Activated CD4-positive, alpha-beta T cell treated with anti-CD3 and anti-CD28 coated beads, Interleukin-2, amount 10 ng/mL, durations not matched to agents 7 days and 5 days (primary cell): ENCODE measurements at places on chromosomes 12 and 14. TPM values are rescaled to one million over a fixed set of nuclear protein-coding genes. Genes with fewer than 3 reads are reported as not detected.

The GALNT8 gene
- 0.85 TPM for total RNA-seq

The TSHR gene
- total RNA-seq: 0.82 TPM

- peak overlapping the region; percentile 7 for H3K27ac ChIP-seq
- no peak overlapping the region for H3K4me3 ChIP-seq
- H3K4me1 ChIP-seq: no peaks in the 10 kb centered on the region
- no peak for DNase-seq
- H3K36me3 ChIP-seq: no peaks in the 10 kb centered on the region
These were observed 66.0 kb upstream of the RIN3 start for GRCh38 chr14:92447416-92448197.

The CLEC9A gene
- not detected for total RNA-seq

GRCh38 chr14:75667099-75667765, 6.2 kb downstream of the TTLL5 start:
- H3K27me3 ChIP-seq: no peaks in the 10 kb centered on the region
- peaks cover 35% of the 10 kb centered on the region for H3K36me3 ChIP-seq
- no peak overlapping the region for H3K4me3 ChIP-seq
- no peak overlapping the region for H3K27ac ChIP-seq
- peaks cover 8% of the 10 kb centered on the region for H3K4me1 ChIP-seq

DNA sequence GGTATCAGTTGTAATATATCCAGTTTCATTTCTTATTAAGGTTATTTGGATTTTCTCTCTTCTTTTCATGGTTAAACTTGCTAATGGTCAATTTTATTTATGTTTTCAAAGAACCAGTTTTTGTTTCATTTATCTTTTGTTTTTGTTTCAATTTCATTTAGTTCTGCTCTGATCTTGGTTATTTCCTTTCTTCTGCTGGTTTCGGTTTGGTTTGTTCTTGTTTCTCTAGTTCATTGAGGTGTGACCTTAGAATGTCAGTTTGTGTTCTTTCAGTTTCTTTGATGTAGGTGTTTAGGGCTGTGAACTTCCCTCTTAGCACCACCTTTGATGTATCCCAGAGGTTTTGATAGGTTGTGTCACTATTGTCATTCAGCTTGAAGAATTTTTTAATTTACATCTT, 145.6 kb upstream of the SLCO1B1 start:
- no peak for DNase-seq
- H3K36me3 ChIP-seq: no peaks in the 10 kb centered on the region
- H3K27ac ChIP-seq: no peak overlapping the region
- no peak overlapping the region for H3K4me3 ChIP-seq

DNA sequence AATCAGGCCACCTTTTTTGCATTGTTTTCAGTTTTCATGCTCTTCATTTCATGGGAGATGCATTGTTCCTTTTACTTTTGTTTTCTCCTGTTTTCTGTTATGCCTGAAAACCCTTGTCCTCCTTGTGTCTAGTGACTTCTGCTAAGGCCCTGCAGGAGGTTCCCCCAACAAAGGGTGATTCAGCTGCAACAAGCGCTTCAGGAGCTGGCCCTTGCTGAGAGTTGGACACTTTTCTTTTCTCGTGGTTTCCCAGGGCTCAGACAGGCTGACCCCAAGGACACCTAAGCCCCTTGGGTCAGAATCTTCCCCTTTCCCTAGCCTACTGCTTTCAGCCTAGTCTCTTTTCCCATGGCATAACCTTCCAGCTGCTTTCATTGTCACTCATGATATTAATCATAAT, 98.9 kb downstream of the PLXNC1 start:
- H3K27ac ChIP-seq: no peak overlapping the region
- peaks cover 71% of the 10 kb centered on the region for H3K36me3 ChIP-seq
- no peak overlapping the region for H3K4me3 ChIP-seq
- no peaks in the 10 kb centered on the region for H3K27me3 ChIP-seq

GRCh38 chr12:29350080-29350479, 30.9 kb downstream of the ERGIC2 start:
- H3K4me1 ChIP-seq: no peaks in the 10 kb centered on the region
- no peaks in the 10 kb centered on the region for H3K27me3 ChIP-seq
- DNase-seq: no peak

GRCh38 chr12:54579258-54579657, 9.2 kb downstream of the PPP1R1A start:
- no peak for DNase-seq
- H3K27me3 ChIP-seq: peaks cover 9% of the 10 kb centered on the region
- H3K4me3 ChIP-seq: no peak overlapping the region
- H3K36me3 ChIP-seq: peaks cover 8% of the 10 kb centered on the region

The REM2 gene
- total RNA-seq: 0.52 TPM

DNA sequence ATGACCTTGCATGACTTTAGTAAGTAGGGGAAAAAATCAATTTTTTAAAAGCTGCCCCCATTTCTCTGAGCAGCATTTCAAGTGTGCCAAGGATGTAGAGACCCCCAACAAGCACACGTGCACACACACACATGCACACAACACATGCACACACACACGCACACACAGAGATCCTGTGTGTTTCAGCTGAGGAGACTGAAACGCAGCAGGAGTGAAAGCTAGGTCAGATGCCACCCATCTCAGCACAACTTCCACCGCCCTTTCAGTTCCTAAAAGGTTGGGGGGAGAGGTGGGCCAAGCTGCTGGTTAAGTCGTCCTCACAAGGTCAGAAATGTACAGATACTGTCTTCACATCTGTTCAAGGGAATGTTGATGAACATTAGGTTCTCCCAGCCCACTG, 13.9 kb downstream of the MYL2 start:
- H3K36me3 ChIP-seq: no peaks in the 10 kb centered on the region
- no peak overlapping the region for H3K27ac ChIP-seq
- H3K4me1 ChIP-seq: peaks cover 3% of the 10 kb centered on the region
- H3K27me3 ChIP-seq: peaks cover 2% of the 10 kb centered on the region
- DNase-seq: no peak
- H3K4me3 ChIP-seq: no peak overlapping the region

GRCh38 chr14:57293866-57294837, 25.4 kb downstream of the AP5M1 start:
- H3K27me3 ChIP-seq: no peaks in the 10 kb centered on the region
- DNase-seq: no peak
- no peaks in the 10 kb centered on the region for H3K4me1 ChIP-seq
- peaks cover 1% of the 10 kb centered on the region for H3K36me3 ChIP-seq
- no peak overlapping the region for H3K4me3 ChIP-seq

DNA sequence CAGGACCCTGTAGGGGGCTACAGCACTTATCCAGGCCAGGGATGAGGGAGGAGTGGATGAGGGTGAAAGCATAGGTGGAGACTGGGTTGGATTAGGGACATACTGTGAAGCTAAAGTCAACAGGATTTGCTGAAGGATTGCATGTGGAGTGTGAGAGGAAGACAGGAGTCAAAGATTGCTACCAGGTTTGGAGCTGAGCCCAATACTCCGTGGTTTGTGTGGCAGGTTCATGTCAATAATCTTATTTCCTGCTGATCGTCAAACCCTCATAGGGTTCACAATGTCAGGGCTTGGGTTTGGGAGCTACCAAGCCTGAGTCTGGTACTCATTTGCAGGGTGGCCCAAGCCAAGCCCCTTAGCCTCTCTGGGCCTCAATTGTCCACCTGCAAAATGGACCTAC, 77.1 kb upstream of the PLXNC1 start:
- H3K27ac ChIP-seq: no peak overlapping the region
- H3K36me3 ChIP-seq: peaks cover 3% of the 10 kb centered on the region
- DNase-seq: no peak

DNA sequence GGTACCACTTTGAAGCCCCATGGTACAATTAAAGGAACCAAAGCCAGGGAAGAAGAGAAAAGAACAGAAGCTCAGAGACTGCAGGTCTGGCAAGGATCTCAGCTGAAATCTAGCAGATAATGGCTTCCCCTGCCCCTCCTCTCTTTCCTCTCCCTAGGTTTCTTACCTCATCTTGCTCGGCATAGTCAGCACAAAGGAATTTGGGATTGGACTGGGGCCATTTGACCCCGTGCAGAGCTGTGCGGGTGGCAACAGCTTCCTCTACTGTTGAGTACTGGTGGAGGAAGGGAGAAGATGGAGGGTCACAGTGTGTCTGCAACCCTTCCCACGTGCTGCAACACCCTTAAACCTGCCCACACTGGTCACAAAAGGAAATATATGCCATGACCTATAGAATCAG, 4.7 kb upstream of the CDH24 start:
- H3K4me3 ChIP-seq: no peak overlapping the region
- no peak overlapping the region for H3K27ac ChIP-seq
- peaks cover 12% of the 10 kb centered on the region for H3K4me1 ChIP-seq
- H3K27me3 ChIP-seq: peaks cover under 1% of the 10 kb centered on the region
- DNase-seq: no peak

DNA sequence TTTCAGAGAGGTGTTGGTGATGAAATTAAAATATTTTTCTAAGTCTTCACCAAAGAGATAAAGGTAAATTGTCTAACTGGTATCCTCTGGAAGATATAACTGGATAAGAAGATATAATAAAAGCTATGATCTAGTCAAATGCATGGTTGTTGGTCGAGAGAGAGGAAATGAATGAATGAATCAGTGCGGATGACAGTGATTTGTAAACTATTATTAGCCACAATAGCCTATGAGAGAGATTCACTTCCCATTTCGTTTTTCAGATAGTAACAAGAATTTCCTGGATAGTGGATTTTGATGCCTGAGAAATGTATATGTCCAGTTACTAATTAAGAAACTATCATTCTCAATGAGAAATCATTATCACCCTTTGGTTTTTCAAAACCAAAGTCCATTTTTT, 63.1 kb downstream of the HEATR5A start:
- H3K27me3 ChIP-seq: no peaks in the 10 kb centered on the region
- no peak for DNase-seq
- no peak overlapping the region for H3K27ac ChIP-seq
- no peaks in the 10 kb centered on the region for H3K36me3 ChIP-seq
- peaks cover 3% of the 10 kb centered on the region for H3K4me1 ChIP-seq
- H3K4me3 ChIP-seq: no peak overlapping the region

DNA sequence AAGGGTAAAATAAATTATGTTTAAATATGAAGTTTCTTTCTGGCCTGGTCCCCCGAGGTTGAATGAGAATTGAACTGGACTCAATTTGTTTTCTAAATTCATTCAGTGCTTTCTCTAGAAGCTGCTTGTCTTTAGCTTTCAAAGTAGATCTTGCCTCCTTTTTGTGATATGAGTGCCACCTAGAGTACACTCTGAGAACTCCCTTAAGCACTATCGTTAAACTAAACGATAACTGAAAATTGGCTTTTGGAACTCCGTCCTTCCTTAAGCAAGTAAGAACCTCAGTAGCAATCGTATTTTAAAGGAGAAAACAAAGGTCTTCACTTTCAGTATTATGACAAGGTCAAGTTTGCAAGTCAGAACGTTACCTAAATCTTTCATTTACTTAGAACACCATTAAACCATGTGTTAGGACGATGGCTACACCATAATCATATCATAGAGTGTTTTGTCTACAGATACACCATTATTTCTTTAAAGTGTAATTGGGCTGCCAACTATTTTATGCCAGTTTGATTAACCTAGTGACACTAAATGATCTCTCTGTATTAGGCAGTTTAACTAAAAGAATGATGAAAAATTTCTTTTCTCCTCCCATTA, 364.8 kb downstream of the SNAPC1 start:
- peak; percentile 40 for DNase-seq
- H3K4me3 ChIP-seq: no peak overlapping the region
- H3K27me3 ChIP-seq: peaks cover 66% of the 10 kb centered on the region
- H3K27ac ChIP-seq: no peak overlapping the region

DNA sequence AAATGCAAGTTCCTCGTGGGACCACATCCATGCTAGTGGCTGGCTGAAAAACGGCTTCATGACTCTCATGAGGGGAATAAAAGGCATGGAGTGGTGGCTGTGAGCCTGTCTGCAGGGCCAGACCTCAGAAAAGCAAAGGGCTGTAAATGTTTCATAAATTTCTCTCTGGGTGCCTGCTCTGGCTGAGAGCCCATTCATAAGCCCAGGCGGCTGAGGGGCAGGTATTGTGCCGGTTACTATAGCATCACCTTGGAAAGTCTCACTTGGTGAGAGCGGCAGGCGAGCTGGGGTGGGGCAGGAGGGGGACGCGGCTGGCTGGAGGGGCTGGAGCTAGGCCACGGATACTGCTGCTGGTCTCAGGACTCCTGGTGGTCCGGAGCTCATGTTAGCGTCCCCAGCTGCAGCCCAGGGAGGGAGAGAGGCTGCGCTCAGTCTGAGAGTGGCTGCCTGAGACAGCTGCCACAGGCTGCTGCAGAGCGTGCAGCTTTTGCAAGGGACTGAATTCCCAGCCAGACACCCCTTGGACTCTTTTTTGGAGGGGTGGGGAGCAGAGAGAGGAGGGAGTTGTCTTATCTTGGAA, at the start of gene SLC17A8:
SLC17A8 (plus strand) TSS at position 431 of the 580 bp plus-strand sequence. CDS start 318 bp downstream, outside the sequence.
- no peak for DNase-seq
- no peaks in the 10 kb centered on the region for H3K4me1 ChIP-seq
- peaks cover 32% of the 10 kb centered on the region for H3K27me3 ChIP-seq
- H3K27ac ChIP-seq: no peak within 1 kb of the TSS

The PLBD1 gene
- not detected for total RNA-seq

- H3K36me3 ChIP-seq: peaks cover 67% of the 10 kb centered on the region
- H3K27me3 ChIP-seq: no peaks in the 10 kb centered on the region
- peak overlapping the region; percentile 15 for H3K27ac ChIP-seq
- DNase-seq: no peak
- peaks cover 70% of the 10 kb centered on the region for H3K4me1 ChIP-seq
These were observed 10.1 kb downstream of the RAP1B start for GRCh38 chr12:68620519-68621471.

- no peak for DNase-seq
- no peaks in the 10 kb centered on the region for H3K4me1 ChIP-seq
- H3K27me3 ChIP-seq: no peaks in the 10 kb centered on the region
- no peak overlapping the region for H3K27ac ChIP-seq
These were observed 131.6 kb downstream of the CAND1 start for GRCh38 chr12:67400742-67401141.

The RNASE7 gene
- not detected for total RNA-seq

DNA sequence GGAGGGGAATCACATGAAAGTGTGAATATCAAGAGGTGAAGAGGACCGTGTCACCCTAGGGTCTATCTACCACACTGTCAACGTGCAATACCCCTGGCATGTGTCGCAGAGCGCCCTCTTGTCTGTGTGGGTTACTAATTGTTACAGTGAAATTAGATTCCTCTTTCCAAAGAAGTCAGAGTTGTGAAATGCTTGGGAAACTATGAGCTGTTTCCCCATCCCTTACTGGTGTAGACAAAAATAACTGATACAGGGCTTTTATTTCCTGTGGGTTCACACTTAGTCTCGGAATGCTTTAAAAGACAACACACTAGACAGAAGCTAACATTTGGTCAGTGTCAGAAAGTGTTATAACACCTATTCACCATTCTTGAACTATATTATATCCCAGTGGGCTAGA, 597.3 kb downstream of the NRXN3 start:
- H3K27me3 ChIP-seq: no peaks in the 10 kb centered on the region
- no peak overlapping the region for H3K4me3 ChIP-seq
- H3K4me1 ChIP-seq: no peaks in the 10 kb centered on the region
- no peaks in the 10 kb centered on the region for H3K36me3 ChIP-seq
- H3K27ac ChIP-seq: no peak overlapping the region

The ITGA7 gene
- total RNA-seq: 3.1 TPM

DNA sequence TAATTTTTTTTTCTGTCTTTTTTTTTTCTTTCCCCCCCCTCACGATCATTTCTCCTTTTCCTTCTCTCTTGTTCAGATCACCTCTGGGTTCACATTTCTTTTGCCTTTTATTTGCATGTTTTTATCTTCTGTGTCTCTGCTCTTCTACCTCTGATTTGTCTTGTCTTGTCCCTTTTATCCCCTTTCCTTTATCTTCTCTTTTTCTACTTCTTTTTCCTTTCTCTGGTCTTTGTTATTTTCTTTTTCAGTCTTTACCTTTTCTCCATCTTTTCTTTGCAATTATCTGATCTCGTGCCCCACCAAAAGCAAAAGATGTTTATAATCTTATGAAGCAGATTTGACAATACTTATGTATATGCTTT, 77.8 kb upstream of the RAP1B start:
- no peak for DNase-seq
- H3K27me3 ChIP-seq: no peaks in the 10 kb centered on the region
- no peak overlapping the region for H3K4me3 ChIP-seq
- peaks cover 26% of the 10 kb centered on the region for H3K4me1 ChIP-seq
- no peak overlapping the region for H3K27ac ChIP-seq
- peaks cover 11% of the 10 kb centered on the region for H3K36me3 ChIP-seq
